ENCODE measurements at places on chromosomes 1 and 21.

GRCh38 chr1:65276197-65276939, 33.0 kb upstream of the DNAJC6 start:
- DNase-seq, result no peak

DNA sequence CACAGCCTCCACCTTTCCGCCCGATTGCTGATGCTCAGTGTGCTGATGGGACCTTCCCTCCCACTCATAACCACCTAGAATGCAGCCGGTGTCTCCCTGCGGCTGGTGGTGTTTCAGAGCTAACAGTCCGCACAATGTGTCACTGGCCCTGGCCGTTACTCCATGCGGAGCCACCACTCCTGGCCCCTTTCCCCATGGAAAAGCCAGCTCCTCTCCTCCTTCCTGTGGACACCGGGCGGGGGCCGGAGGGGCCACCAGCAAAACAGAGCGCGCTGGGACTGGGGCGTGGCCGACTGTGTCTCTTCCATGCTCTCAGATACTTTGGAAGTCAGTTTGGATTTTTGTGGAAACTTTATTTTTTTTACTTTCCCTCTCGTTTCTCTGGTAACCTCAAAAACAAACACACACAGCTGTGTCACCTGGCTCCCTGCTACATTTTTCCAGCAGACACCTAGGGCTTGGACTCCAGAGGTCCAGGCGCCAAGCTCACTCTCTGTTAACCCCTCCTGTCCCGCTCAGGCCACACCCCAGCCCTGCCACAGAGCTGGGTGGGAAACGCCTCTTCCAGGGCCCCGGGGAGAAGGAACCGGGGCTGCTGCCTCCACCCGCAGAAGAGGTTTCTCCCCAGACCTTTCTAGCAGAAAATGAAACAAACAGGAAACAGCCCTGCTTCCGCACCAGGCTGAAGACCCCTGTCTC, 32.5 kb upstream of the COL6A2 start:
- DNase-seq, result peak; percentile 74

GRCh38 chr1:20682571-20683236, 21.5 kb upstream of the DDOST start:
- no peak for DNase-seq

DNA sequence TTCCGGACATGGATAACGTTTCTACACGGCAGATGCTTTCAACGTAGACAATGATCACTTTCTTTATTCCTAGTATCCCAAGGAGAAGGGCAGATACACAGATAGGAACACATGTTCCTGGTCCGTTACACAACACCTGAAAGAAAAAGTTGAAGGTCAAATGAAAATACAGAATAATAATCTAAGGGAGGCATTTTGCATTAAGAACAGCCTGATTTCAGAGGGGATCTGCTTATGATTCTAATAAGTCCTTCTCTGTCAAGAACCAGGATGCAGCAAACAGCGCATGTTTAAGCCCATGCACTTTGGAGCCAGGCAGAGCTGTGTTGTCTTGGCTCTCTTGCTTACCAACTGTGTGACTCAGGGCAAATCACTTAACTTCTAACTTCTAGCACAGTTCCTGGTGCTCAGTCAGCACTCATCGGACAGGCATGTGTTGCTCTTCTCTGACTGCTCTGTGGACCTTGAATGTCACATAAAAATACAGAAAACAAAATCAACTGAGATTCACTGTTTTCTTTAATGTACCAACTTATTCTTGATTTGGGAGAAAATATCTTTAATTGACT, 56.3 kb upstream of the CNN3 start:
- DNase-seq, result no peak

Measured in heart right ventricle (tissue), 16 donors.